ENCODE measurements at places on chromosomes 13 and 19.

GRCh38 chr13:73880365-73880764, 253.8 kb downstream of the KLF12 start:
- no peak for DNase-seq

GRCh38 chr13:34361560-34361959, 543.6 kb downstream of the RFC3 start:
- no peak for DNase-seq

DNA sequence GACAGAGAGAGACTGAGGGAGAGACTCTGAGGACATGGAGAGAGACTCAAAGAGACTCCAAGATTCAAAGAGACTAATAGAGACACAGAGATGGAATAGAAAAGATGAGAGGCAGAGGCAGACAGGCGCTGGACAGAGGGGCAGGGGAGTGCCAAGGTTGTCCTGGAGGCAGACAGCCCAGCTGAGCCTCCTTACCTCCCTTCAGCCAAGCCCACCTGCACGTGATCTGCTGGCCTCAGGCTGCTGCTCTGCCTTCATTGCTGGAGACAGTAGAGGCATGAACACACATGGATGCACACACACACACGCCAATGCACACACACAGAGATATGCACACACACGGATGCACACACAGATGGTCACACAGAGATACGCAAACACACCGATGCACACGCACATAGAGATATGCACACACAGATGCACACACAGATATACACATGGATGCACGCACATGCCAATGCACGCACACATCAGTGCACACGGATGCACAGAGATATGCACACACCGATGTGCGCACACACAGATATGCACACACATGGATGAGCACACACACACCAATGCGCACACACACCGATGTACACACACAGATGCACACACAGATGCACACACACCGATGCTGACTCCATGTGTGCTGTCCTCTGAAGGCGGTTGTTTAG, 3.3 kb upstream of the F10 start:
- no peak for DNase-seq

- DNase-seq = no peak
Observed at GRCh38 chr13:22936228-22936627, 244.6 kb upstream of the SGCG start.

- DNase-seq = no peak
Observed at GRCh38 chr19:5001615-5002014, 32.7 kb downstream of the KDM4B start.

- no peak for DNase-seq
Observed at GRCh38 chr19:13207846-13208671, 57.8 kb downstream of the IER2 start.

GRCh38 chr13:26695360-26695705, 65.3 kb downstream of the GPR12 start:
- DNase-seq = no peak

- DNase-seq = no peak
Observed at GRCh38 chr13:99031832-99032231, 54.0 kb upstream of the DOCK9 start.

- no peak for DNase-seq
Observed at GRCh38 chr13:113576597-113576996, 8.0 kb upstream of the TFDP1 start.

- DNase-seq = no peak
Observed at GRCh38 chr19:3480383-3481091, at the start of gene SMIM24. Gene SMIM24 (minus strand): TSS chr19:3480525. CDS start chr19:3480463, 62 bp downstream.

DNA sequence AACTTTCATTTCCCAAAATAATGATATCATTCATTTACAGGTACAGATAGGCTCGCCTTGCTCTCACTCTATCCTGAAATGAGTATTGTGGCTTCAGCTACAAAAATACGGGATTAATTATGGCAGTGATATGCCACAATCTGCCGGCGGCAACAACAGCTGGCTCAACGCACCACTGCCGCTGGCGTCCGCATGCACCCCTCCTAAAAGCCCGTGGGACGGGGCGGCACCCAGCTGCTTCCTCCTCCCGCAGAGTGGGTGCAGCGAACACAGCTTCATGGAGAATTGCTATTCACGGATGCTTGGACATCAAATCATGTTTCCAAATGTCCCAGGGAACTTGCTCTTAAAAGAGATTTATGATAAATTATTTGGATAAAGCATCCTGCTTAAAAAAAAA, 266.8 kb downstream of the TEX29 start:
- no peak for DNase-seq

DNA sequence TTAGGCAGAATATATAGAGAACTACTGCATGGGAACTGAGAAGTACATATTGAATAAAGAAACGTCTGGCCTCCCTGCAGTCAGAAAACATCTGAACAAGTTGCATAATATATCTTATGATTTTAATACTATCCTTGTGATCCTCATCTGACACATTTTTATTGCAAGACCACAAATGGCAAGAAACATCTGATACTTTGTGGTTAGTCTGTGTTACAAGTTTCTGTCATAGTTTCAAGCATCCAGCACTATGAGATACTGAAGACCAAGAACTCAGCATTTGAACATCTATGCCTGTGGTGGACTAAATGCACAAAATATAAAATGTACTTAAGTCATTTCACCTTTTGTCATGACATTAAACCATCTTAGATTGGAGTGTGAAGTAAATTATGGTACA, 1175.8 kb upstream of the MIR17HG start:
- DNase-seq = no peak

GRCh38 chr13:79722885-79723445, 242.0 kb downstream of the NDFIP2 start:
- DNase-seq = no peak

DNA sequence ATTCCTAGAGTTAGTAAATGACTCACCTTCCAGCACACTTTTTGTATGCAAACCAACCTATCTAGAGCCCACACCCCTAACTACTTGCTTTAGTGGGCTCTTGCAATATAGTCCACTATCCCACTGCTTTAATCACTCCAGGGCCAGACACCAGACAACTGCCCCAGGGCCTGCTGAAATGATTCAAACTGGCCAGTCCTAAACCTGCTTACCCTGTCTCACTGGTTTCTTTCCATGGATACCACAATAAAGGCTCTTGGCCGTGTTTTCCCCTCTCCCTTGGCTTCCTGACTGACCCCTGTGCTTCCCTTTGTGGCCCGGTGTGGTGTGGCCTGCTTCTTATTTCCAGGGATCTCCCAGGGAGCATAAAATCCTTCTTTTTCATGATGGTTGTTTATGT, 14.6 kb downstream of the HS6ST3 start:
- DNase-seq = no peak

GRCh38 chr19:49546825-49547565, 19.2 kb downstream of the RCN3 start:
- no peak for DNase-seq

- DNase-seq = no peak
Observed at GRCh38 chr13:22114630-22115311, 443.9 kb downstream of the FGF9 start.

DNA sequence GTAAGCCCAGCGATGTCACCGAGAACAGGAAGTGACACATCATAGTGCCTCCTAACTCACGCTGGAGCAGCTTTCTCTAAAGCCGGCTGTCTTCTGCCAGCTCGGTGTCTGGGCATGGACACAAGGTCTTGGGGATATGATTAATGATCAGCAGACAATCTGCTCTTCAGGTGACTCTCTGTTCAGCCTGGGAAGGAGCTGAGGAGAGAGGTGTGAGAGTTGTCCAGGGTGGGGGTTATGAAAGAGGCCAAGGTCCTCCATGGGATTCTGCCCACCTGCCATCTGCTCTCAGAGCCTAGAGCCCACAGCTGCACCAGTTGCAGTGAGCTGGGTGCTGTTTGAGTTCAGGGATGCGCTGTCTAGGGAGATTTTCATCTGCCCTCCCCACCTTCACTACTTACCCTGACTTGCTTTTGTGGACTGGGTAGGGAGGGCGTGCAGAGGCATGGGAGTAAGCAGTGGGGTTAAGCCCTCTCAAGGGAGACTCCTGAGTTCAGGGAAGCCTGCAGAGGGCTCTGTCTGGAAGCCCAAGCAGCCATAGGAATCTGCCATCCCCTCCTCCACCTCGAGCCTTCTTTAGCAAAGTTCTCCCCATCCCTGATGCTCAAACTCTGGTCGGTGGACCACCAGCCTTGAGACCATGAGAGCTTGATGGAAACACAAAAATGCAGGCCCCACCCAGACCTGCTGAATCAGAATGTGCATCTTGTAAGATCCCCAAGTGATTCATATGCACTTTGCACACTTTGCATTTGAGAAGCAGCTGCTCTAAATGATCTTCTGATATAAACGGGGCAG, 539.7 kb downstream of the RFC3 start:
- DNase-seq = no peak

GRCh38 chr13:26864576-26864975, 104.0 kb upstream of the GPR12 start:
- no peak for DNase-seq

- no peak for DNase-seq
Observed at GRCh38 chr19:56125806-56126590, 4.9 kb upstream of the ZNF787 start.

DNA sequence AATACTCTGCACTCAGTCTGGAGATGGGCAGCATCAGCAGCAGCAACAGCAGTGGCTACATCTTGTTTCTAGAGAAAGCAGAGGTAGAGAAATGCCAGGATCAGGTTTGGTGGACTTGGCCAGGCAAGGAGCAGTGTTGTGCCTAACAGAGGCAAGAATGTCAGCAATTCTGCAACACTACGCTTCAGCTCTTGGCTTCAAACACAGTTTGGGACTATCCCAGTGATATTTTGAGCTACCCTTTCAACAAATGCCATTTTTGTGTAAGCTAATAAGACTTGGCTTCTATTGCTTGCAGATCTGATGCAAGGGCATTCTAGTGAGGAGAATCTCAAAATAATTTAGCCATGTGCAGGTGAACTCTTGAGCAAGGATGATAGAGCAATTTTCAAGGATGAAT, 271.3 kb downstream of the PCDH20 start:
- DNase-seq = no peak

DNA sequence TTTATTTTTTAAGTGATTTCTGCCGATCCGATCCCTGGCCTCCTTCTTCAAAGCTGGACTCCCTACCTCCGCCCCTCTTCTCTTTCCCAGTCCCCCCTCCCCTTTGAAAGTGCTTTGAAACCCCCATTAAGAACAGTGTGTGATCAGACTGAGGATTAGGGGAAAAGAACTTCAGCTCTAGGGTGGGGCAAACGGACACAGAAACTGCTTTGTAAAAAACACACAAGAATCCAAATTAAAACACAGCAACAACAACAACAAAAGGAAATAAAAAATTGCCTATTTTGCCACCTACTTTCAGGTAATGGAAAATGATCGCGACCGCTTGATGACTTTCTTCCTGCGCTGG, 1.4 kb downstream of the SPRY2 start:
- DNase-seq = no peak

GRCh38 chr13:75514080-75514995, 23.3 kb downstream of the COMMD6 start:
- no peak for DNase-seq

GRCh38 chr13:113273851-113274590, 23.0 kb upstream of the LAMP1 start:
- no peak for DNase-seq

GRCh38 chr19:38880882-38881609, 3.0 kb upstream of the RINL start:
- no peak for DNase-seq

DNA sequence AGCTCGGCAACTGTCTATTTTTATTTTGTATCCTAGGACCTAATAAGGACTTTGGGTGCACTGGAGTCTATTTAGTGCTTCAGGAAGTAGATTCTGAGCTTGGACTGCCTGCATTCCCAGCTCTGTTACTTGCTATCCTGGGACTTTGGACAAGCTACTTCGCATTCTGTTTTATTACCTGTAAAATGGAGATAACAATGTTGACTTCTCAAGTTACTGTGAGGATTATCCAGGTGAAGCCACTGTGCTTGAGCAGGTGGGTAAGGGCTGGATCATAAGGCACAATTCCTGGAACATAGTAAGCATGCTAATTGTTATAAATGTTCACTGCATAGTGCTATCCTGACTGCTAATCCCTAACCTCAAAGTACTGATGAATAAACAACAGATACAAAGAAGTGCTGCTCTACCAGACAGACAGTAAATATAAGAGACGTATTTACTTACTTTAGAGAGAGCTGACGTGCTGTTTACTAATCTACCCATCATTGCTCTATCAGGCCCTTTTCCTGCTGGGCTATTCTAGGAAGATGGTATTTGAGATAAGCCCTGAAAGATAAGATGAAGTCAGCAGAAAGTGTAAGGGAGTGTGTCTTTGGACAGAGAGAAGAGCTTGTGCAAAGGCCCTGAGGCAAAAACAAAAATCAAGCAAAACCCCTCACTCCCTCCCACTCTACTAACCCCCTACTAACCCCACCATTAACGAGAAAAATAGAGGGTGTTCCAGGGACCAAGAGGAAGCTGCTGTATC, 50.8 kb upstream of the FLT1 start:
- no peak for DNase-seq

GRCh38 chr13:99022941-99023340, 45.1 kb upstream of the DOCK9 start:
- no peak for DNase-seq

- no peak for DNase-seq
Observed at GRCh38 chr13:112446347-112446861, 70.2 kb downstream of the SPACA7 start.

- no peak for DNase-seq
Observed at GRCh38 chr13:71149046-71149445, 718.0 kb downstream of the DACH1 start.

GRCh38 chr19:56562766-56563165, 4.5 kb upstream of the ZNF470 start:
- DNase-seq = no peak
